RCC 7860 (cell line): ENCODE measurements at places on chromosomes 5 and 9.
A peak's percentile ranks its signal among the peaks of the same experiment; 100 is the strongest.

- DNase-seq: peak; percentile 95
These were observed 62.6 kb downstream of the SUSD1 start for GRCh38 chr9:112112519-112112918.

- DNase-seq: no peak
These were observed 330.4 kb upstream of the KLF4 start for GRCh38 chr9:107819772-107820565.

DNA sequence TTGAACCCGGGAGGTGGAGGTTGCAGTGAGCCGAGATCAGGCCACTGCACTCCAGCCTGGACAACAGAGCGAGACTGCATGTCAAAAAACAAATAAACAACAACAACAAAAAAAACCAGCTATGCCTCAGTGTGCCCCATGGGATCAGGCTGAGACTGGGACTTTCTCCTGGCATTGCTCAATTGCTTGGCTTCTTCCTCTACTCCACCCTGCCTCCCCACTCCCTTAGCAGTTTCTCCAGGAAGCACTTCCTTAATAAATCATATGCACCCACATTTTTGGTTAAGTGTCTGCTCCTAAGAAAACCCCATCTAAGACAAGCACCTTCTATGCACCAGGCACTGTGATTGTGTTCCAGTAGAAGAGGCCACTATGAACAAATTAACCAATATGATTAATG, 41.0 kb upstream of the TMEM252 start:
- DNase-seq: no peak

DNA sequence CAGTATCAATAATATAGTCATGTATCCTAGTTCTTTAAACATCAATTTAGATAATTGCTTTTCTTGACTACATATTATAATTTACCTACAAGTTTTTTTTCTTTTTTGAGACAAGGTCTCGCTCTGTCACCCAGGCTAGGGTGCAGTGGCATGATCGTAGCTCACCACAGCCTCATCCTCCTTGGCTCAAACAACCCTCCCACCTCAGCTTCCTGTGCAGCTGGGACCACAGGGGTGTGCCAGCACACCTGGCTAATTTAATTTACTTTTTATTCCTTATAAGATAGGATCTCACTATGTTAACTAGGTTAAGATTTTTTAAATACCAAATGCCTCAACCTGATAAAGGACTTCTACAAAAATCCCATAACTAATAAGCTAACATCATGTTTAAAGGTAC, 21.1 kb downstream of the UIMC1 start:
- no peak for DNase-seq

GRCh38 chr5:149211566-149211965, 60.1 kb upstream of the AFAP1L1 start:
- DNase-seq: no peak

GRCh38 chr9:120397453-120397852, 182.5 kb downstream of the CDK5RAP2 start:
- DNase-seq: no peak

GRCh38 chr5:80711216-80711615, 56.4 kb upstream of the DHFR start:
- no peak for DNase-seq

GRCh38 chr9:79667817-79668436, 96.2 kb downstream of the TLE4 start:
- no peak for DNase-seq

- no peak for DNase-seq
These were observed at the start of gene ASS1 for GRCh38 chr9:130444565-130445221. Gene ASS1, plus strand, starts transcription at chr9:130444961. Its CDS starts 7,268 bp downstream, at chr9:130452229.

DNA sequence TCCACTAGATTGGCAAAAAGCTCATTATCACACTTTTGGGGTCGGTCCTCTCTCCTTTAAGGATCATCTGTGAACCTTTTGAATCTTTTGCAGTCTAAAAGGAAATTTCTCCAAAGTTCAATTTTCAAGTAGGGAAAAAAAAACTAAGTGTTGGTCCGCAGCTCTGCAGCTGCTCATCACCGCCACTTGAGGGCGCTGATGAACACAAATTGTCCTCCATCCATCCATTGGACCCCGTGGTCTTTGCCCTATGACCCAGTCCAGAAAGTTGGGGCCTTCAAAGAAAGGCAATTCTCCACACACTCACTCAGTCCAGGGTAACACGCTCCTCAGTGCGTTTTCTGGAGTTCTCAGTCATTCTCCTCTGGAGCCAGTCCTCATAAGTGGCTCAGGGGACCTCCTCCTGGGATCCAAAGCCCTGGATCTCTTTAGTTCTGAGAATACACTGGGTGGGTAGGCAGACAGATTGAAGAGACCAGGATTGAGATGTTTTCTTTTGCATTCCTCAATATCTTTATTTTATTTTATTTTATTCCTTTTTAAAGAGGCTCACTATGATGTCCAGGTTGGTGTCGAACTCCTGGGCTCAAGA, 63.6 kb upstream of the SLC28A3 start:
- no peak for DNase-seq

DNA sequence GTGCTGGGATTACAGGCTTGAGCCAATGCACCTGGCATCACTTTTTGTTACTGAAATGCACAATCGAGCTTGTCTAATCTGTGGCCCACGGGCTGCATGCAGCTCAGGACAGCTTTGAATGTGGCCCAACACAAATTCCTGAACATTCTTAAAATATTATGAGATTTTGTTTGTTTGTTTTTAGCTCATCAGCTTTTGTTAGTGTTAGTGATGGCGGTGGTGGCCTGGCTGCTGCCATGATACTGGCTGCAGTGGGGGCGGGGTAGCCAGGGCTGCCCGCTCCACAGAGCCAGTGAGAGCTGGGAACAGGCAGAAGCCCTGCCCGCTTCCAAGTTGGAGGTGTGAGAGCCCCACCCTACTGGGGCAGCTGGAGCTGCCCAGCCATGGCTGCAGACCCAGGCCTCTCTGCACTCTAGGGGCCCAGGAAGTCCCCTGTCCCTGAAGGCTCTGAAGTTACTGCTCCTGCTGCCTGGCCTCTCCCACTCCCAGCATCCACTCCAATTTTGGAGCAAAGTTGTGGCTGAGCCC, 76.6 kb upstream of the SHB start:
- no peak for DNase-seq

DNA sequence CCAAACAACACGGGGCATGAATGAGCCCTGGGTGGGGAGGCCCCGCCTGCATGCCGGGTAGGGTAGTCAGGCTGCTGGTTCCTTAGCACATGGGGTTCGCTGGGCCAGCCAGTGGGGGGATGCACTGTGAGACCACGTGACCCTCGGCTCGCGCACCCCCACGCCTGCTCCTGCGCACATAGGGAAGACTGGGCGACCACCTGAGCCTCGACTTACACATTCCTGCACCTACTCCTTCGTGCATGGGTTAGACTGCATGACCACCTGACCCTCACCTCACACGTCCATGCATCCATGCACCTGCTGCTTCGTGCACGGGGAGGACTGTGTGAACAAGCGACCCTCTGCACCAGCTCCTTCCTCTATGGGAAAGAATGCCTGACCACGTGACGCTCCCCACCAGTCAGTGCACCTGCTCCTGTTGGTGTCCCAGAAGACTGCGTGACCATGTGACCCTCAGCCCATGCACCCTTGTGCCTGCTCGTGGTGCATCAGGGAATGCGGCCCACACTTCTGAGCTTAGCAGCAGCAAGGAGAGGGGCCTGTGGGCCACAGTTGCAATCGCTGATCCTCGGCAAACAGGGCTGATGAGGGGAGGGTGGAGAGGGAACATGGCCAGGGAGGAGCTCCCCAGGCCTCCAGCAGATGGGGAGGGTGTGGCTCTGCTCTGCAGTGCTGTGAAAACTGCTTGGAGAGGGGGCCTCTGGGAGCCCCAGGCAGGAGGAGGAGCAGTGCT, 18.1 kb downstream of the LPCAT1 start:
- DNase-seq: no peak

GRCh38 chr9:89015336-89015735, 24.1 kb downstream of the S1PR3 start:
- no peak for DNase-seq
